ENCODE measurements at places on chromosomes 13 and 19.

DNA sequence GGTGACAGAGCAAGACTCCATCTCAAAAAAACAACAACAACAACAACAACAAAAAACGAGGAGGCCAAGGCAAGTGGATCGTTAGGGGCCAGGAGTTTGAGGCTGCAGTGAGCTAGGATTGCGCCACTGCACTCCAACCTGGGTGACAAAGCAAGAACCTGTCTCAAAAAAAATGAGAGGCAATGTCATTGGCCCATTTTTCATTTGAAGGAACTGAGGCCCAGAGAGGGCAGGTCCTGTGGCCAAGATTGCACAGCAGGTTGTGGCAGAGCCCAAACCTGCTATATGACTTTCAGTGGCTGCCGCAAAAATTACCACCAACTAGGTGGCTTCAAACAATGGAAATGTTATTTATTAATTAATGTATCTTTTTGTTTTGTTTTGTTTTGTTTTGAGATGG lies 5.5 kb downstream of the PIK3R2 start:
- DNase-seq, result no peak

DNA sequence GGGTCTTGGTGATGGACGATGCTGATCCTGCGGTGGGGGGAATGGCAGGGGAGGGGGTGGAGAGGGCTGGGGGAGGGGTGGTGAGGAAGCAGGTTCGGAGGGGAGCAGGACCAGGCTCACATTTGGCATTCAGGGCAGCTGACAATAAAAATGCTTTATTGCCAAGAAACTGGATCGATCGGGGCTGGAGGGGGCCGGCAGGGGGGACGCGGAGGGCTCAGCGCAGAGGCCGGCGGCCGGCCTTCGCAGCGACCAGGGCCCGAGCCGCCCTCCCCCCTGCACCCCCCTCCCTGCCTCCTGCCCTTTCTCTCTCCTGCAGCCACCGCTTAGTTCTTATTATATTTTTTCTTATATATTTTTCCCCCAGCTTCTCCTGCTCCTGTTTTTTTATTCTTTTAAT lies 18.1 kb upstream of the POU2F2 start:
- no peak for DNase-seq

- DNase-seq, result peak; percentile 68
These were observed 14.0 kb upstream of the PTOV1 start for GRCh38 chr19:49837009-49837310.

DNA sequence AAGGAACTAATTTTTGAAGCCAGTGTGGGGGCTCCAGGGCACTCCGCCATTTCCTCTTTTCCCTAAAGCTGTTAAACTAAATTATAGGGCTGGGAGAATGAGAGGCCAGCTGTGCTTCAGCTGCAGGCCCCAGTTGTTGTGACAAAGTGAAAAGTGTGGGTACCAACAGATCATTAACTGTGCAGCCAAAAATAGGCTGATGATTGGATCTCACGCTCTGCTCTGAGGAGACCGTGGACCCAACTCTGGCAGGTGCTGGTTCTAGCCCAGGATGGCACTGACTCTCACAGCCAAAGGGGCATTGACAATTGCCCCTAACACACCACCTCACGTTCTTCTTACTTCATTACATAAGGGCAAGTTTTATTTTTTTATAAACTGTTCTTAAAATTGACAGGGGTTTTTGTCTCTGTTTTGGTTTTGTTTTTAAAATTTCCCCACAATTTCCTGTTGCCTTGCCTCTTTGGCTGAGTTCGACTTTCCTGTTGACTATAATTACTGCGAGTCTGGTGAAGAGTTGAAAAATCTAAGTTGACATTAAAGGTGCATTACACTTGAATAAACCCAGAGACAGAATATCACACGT lies 391.0 kb downstream of the FGF9 start:
- DNase-seq, result no peak

- no peak for DNase-seq
These were observed 28.2 kb downstream of the CYSLTR2 start for GRCh38 chr13:48681905-48682304.

DNA sequence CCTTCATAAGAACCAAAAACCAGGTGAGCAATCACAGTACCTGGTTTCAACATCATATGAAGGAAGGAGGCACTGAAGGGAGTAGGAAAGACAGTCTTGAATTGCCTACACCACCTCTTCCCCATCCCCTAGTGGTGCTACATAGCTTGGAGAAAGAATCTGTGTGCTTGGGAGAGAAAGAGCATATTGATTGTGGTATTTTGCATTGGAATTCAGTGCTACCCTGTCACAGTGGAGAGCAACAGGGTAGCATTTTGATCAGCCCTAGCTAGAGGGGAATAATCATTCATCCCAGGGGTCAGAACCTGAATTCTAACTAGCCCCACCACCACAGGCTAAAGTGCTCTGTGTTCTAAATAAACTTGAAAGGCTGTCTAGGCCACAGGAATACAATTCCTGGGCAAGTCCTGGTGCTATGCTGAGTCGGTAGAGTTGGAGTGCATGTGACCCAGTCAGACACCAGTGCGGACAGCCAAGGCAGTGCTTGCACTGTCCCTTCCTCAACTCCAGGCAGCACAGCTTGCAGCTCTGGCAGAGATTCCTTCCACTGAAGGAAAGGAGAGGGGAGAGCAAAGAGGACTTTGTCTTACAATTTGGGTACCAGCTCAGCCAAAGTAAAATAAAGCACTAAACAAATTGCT lies 158.7 kb downstream of the VWA8 start:
- DNase-seq, result no peak

DNA sequence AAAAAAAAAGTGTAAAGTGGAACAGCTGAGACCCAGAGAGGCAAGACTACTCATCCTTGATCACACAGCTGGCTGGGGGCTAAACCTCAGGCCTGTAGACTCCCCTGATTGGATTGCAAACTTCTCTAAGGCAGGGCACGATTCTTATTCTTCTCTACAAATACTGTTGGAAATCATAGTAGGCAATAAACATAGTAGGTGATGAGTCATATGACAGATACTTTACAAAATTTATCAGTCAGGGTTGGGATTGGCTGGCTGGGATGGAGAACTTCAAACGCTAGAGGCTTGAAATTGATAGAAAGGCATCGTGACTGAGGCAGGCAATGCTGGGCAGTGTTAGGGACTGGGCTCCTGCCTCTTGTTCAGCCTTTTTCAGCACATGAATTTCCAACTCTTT lies 5.9 kb upstream of the MATK start:
- no peak for DNase-seq

DNA sequence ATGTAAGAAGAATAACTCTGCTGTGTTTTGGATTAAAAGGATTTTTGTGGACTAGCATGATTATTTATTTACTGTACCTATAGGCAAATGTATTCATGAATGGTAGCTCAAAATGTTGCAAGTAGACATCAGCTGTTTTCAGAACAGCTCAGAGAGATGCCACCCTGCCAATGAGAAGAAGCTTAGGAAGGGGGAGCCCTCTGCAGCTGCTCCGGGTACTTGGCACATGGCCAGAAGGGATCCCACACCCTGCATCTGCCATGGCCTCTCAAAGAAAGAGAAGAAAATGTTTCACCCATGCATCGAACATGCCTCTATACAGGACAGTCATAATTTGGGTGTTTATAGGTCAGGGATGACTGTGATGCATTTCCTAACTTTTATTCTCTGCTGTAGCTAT lies 30.5 kb upstream of the MBNL2 start:
- DNase-seq, result no peak

GRCh38 chr13:43021926-43022670 lies 1.3 kb upstream of the DNAJC15 start:
- DNase-seq, result no peak

- DNase-seq, result no peak
These were observed 347.5 kb downstream of the GPC5 start for GRCh38 chr13:91745967-91746366.

DNA sequence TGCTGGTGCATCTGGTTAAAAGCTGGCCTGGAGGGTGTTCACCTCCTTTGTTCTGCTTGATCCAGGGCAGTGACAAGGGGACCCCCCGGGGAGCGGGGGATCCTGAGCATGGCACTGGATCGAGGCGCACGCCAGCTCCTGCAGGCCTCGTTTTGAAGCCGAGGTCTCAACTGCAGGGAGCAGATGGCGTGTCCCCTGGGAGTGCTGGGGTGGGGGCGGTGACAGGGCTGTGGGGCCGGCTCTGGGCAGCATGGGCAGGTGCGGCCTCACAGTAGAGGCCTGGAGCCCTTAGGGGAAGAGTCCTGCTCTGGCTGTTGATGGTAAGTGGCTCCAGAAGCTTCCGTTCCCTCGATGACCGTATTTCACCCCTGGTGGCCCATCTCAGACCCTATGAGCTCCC lies 51.8 kb downstream of the CRTC1 start:
- no peak for DNase-seq

Measured in MCF 10A (cell line).